ENCODE measurements at places on chromosomes 7 and 10.

GRCh38 chr7:7805511-7806153 lies 87.2 kb upstream of the RPA3 start:
- DNase-seq, result no peak

GRCh38 chr10:77494756-77495541 lies 142.7 kb downstream of the KCNMA1 start:
- DNase-seq, result peak; percentile 62

DNA sequence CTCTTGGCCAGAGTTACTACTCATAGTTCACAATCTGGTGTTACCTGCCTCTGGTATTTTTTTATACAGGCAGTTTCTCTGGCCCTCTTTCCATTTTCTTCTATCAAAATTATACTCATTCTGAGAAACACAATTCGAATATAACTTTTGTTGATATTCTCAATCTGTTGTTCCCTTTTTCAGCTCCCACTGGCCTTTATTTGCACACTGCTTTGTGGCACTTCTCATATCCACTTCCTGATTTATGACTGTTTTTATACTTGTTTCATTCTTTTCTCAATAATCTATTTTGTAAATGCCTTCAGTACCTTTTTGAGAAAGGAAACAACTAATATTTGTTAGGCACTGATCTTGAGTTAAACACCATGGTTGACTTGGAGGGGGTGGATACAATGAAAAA lies 93.8 kb upstream of the HDAC9 start:
- peak; percentile 70 for DNase-seq

- no peak for DNase-seq
Observed at GRCh38 chr7:114444196-114444595, 29.6 kb downstream of the FOXP2 start.

DNA sequence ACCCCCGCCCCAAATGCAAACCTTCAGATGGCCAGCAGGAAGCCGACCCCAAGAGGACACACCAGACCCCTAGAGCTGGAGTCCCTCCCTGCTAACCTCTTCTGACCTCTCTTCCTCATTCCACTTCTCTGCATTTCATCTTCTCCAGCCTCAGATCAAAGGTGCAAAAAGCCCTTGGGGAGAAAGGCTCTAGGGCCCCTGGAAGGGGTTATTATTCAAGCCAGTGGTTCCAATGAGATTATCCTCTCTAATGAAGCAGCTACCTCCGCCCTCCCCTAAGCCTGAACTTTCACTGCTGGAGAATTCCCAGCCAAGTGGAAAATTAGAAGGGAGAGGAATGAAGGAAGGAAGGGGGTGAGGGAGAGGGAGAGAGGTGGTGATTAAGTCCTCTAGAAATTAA lies 343.9 kb downstream of the PLXNA4 start:
- no peak for DNase-seq

DNA sequence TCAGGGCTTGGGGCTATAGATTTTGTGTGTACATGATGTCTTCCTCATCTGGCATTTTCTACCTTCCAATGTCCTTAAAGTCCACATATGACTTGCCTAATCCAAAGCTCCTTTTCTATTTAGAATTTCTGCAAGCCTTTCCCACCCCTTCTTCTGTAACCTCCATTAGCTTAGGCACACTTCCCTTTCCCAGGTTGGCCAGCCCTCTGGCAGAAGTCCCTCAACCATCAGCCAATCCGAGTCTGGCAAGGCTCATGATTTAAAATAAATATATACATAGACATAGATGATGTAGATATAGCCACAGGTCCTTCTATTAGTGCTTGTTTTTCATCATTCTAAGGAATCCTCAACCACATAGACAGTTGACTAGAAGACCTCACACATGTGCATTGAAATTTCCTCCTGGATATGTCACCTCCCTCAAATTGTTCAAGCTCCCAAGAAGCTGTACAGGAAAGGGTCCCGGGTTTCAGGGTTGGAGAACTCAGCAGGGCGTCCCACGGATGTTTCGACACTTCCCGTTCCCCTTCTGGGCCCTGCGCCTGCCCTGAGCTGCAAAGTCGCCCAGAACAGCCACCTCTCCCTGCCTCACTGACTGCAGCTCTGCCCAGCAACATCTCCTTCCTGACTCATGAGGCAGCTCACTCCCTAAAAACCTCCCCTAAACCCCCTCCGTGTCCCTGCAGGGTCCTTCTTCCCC lies 20.4 kb upstream of the PIK3AP1 start:
- peak; percentile 94 for DNase-seq

- DNase-seq, result no peak
Observed at GRCh38 chr10:70952401-70952800, 64.0 kb upstream of the PCBD1 start.

GRCh38 chr7:116083796-116084195 lies 53.2 kb upstream of the TFEC start:
- no peak for DNase-seq
